ENCODE measurements at places on chromosomes 3 and 15. TPM values are rescaled to one million over a fixed set of nuclear protein-coding genes. Genes with fewer than 3 reads are reported as not detected.

DNA sequence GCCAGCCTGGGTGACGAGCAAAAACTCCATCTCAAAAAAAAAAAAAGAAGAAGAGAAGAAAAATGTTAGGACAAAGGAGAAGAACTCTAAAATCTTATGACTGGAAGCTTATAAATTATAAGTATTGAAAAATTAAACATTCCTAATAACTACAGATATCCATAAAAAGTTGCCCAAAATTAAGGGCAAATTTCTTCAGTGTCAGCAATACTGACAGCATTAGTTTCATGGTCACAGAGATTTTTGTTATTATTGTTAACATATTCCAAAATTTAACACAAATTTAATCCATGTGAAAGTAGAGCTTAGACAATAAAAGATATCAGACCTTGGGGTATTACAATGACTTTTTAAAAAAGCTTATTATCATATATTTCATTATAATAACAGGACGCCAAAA, 74.1 kb downstream of the NR2F2 start:
- DNase-seq: no peak

DNA sequence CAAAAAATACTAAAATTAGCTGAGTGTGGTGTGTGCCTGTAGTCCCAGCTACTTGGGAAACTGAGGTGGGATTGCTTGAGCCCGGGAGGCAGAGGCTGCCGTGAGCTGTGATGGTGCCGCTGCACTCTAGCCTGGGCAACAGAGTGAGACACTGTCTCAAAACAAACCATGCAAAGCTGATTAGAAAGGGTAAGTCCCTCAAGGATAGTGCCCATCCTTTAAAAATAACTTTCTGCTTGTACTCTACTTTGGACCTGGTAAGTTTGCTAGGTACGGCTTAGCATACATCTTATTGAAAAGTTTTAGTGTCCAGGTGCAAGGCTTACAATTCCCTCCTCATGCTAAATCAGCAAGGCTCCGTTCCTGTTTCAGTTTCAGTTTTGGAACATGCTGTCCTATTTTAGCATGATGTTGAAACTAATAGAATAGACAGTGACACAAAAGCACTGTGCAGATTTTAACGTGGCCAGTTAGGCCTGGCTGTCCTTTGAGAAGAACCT, 21.4 kb downstream of the FEM1B start:
- DNase-seq: no peak

GRCh38 chr15:90979582-90979981, 14.8 kb downstream of the PRC1 start:
- DNase-seq: no peak

DNA sequence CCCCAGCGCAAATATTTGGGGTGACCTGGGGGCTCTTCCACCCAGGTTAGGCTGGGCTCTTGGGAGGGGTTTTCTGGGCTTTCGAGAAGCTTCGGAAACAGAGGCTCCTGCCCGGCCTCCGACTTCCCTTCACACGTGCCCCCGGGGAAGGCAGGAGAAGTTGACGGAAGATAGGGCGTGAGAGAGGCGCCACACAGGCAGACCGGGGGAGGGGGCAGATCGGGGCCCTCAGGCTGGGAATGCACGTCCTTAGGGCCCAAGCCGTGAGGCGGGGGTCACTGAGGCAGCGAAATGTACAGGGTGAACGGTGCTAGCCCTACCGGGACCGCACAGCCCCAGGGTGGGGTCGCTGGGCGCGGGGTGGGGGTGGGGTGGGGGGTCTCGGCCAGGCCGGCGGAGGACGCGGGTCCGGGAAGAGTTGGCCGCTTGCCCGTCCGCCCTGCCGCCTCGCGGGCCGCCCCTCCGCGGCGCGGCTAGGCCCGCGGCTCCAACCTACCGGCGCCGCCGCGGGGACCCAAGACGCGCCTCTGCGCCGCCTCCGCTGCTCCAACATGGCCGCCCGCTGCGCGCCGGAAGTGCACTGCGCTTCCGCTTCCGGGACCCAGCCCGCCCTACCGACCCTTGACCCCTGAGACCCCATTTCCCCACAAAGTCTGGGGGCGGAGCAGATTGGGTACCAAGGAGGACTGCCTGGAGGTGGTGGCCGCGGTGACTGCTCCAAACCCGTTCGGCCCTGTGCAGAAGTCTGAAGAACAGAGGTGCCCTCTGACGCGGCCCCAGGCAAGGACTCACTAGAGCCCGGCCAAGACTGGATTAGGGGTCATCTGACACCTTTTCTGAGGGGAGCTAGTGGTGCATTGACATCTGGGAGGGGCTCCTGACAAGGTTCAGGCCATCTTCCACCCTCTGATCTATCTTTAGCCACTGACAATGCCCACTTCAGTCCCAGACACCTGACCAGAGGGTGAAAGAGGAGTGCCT, at the start of gene CCDC71:
TSS of gene CCDC71 (minus strand) at position 561 of the 981 bp plus-strand sequence. CDS start 2,123 bp downstream, outside the sequence.
- peak; percentile 75 for DNase-seq

DNA sequence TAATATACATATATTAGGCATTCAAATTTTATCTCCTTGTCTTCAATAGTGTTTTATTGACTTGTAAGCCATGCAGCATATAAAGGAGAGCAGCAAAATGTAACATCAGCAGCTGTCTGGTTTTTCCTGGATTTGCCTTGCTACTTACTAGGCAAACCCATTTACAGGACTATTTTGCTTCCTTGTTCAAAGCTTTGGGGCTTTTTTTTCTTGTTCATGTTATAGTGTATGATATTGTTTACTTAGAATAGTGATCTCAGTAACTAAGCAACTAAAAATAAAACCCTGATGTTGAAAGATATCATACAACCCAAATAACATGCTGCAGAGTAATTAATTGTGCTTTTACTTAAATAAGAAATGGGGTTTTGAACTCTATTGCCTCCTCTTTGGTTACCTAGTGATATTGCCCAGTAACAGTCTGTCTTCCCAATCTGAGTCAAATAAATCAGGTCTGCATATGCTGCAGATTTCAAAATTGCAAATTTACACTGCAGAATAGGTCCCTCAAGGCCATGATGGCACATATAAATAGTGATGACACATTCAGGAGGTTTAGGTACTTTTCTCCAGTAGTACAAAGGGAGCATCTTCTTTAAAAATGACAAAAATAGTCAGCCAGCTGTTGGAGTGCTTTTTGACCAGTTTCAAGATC, 578.1 kb upstream of the NECTIN3 start:
- DNase-seq: peak; percentile 17

DNA sequence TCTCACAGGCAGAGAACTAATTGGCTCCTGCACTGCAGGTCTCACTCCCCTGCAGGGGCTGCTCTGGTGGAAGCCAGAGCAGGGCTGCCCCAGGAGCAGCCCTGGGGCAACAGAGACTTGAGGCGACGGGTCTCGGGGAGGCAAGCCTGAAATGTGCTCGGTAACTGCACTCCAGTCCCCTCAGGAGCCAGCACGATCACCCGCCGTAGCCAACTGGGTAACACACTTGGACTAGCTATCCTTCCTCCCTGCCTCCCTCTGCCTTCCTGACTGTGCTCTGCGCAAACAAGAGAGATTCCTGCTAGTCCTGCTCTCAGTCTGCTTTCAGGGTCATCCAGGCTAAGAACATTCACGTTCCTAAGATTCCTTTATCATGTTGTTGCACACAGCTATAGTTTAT, 140.7 kb upstream of the NSMCE3 start:
- no peak for DNase-seq

DNA sequence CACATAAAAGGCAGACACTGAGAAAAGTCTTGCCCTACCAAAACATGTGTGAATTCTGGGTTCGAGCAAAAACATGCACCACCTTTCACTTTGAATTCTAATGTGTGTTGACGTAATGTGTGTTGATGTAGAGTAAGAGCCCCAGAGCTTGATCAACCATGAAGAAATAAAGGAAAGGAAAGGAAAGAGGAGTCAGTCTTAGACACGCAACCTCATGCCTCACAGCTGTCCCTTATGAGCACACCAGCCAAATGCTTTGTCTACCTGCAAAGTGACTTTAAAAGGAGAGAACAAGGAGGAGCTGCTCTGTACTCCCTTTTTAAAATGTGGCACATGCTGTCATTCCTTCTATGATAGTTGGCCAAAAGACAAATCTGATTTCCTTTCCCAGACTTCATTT, 80.8 kb downstream of the RFTN1 start:
- no peak for DNase-seq

GRCh38 chr3:107523539-107524325, 970 bp downstream of the BBX start:
- DNase-seq: peak; percentile 82

DNA sequence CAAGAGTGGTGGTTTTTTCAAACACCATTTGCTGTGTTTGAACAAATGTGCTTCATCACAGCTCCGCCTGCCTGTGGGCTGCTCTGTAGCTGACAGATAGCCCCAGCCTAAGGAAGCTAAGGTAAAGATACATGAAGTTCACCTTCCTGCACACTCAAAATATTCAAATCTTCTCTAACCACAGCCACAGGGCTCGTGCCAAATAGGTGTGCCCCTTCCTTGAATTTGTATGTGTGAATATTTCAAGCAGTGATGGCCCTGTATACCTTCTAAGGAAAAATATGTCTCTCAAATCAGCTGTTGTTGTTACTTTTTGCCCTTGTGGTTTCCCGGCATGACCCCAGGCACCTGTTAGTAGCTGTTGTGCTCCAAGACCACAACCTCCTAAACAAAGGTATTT, 92.8 kb downstream of the CCNL1 start:
- no peak for DNase-seq

DNA sequence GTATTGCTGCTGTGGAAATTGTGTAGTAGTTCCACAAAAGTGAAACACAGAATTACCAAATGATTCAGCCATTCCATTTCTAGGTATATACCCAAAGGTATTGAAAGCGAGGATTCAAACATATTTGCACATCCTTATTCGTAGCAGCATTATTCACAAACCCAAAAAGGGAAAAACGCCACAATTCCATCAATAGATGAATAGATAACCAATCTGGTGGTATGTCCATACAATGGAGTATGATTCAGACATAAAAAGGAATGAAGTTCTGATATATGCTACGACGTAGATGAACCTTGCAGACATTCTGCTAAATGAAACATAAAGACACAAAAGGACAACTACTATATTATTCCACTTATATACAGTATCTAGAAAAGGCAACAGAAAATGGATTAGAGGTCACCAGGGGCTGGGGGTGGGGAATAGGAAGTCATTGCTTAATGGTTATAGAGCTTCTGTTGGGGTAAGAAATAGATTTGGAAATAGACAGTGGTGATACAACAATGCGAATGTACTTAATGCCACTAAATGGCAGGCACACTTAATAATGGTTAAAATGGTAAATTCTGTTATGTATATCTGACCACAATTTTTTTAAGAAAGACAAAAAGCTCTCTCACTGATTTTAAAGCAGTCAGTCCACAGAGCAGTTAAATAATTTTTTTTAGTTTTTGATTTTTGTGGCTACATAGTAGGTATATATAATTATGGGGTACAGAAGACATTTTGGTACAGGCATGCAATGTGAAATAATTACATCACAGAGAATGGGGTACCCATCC, 51.8 kb upstream of the PSMD6 start:
- no peak for DNase-seq

GRCh38 chr3:30641416-30642251, 35.2 kb downstream of the TGFBR2 start:
- no peak for DNase-seq

DNA sequence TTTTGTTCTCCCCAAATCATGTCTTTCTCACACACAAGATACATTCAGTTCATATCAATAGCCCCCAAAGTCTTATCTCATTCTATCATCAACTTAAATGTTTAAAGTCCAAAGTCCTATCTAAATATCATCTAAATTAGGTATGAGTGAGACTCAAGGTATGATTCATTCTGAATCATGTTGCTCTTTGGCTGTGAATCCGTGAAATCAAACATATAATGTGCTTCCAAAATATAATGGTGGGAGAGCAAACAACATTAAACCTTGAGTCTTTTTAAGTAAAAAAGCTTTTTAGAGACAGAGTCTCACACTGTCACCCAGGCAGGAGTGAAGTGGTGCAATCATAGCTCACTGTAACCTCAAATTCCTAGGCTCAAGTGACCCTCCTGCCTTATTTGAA, 139.1 kb downstream of the SAMMSON start:
- DNase-seq: no peak

- DNase-seq: no peak
Measured at GRCh38 chr3:8882642-8883041, 80.6 kb downstream of the RAD18 start.

GRCh38 chr3:3586336-3586735, 212.9 kb upstream of the LRRN1 start:
- DNase-seq: no peak

- DNase-seq: no peak
Measured at GRCh38 chr3:127805026-127805753, 17.1 kb downstream of the MGLL start.

- DNase-seq: no peak
Measured at GRCh38 chr3:158443632-158444031, 127.4 kb upstream of the MLF1 start.

DNA sequence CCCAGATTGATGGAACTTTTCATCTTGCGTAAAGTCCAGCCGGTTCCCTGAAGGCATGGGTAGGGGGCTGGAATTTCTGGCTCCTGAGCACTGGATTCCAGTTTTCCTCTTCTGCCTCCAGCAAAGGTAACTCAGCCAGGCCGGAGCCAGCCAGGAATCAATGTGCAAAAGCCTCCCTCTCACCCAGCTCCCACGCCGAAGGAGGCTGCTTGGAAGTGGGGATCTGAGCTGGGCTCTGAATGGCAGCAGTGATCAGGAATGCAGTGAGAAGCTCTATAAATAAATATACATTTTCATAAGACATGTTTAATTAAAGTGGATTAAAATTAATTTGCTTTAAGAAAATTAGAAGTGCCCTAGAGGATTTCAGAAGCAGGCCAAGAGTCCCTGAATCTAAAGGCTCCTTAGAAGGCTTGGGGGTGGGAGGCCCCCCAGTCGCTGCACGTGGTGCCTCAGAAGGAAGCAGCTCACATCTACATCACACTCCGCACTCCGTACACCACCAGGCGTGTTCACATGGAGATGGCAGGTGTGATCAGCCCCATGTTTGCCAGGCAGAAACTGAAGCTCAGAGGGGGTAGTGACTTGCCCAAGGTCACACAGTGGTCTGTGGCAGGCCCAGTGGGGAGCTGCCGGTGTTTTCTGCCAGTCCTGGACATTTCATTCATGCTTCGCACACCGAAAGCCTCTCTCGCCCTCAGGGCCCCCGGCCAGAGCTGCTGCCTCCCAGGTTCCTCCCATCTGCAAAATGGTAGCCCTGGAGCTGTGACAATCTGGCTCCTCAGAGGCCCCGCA, 148.6 kb upstream of the LINGO1 start:
- no peak for DNase-seq

- DNase-seq: no peak
Measured at GRCh38 chr3:23303601-23304217, 100.6 kb downstream of the UBE2E2 start.

- peak; percentile 36 for DNase-seq
Measured at GRCh38 chr3:123880998-123881561, 3.1 kb downstream of the MYLK start.

DNA sequence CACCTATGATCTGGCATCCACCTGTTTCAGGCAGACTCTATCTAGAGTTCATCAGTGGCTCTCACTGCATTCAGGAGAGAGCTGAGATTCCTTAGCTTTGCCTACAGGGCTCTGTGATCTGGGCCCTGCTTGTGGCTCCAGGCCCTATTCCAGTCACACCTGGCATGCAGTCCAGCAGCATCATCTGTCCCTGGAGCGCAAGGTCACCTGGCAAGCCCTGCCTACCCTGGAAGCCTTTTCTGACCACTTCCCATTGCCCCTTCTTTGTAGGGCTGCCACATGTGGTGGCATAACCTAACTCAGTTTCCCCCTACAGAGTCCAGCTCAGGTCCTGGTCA, 115.1 kb upstream of the PLXNA1 start:
- DNase-seq: no peak

Gene CAMK2N2
- total RNA-seq: not detected

Gene CACNA2D3
- 18.1 TPM for total RNA-seq

Gene MYO5C
- 22.8 TPM for total RNA-seq

Gene SCN11A
- total RNA-seq: not detected

Gene GABRB3
- total RNA-seq: 9.4 TPM

Gene CD86
- 0.87 TPM for total RNA-seq

Gene GCSAM
- 0.73 TPM for total RNA-seq

Gene GOLGA8H
- 2.0 TPM for total RNA-seq

Gene ARL14
- 19.4 TPM for total RNA-seq

Measured in stomach (tissue), 19 donors.